Occipital lobe (tissue), 3 donors: ENCODE measurements at places on chromosomes 3 and 15. TPM values are rescaled to one million over a fixed set of nuclear protein-coding genes. Genes with fewer than 3 reads are reported as not detected.

P3H2 gene
- 2.8 TPM for total RNA-seq

RAB5A gene
- total RNA-seq = 62.9 TPM

MYZAP gene
- 1.1 TPM for total RNA-seq

PLCL2 gene
- total RNA-seq = 128 TPM

CCDC54 gene
- total RNA-seq = 0.16 TPM

ITGA11 gene
- 0.62 TPM for total RNA-seq

AHSG gene
- total RNA-seq = 0.47 TPM

CCR9 gene
- total RNA-seq = 0.16 TPM

CSTA gene
- not detected for total RNA-seq

FGF7 gene
- total RNA-seq = 0.31 TPM

DNAH1 gene
- total RNA-seq = 1.6 TPM

HYKK gene
- total RNA-seq = 1.2 TPM

ADAMTS7 gene
- total RNA-seq = 5.9 TPM

PPCDC gene
- 7.2 TPM for total RNA-seq

COMMD2 gene
- 126 TPM for total RNA-seq

PYGO1 gene
- 44.0 TPM for total RNA-seq

OR5K2 gene
- not detected for total RNA-seq

ADAMTS9 gene
- 17.3 TPM for total RNA-seq

IL12A gene
- total RNA-seq = 0.47 TPM

BCHE gene
- total RNA-seq = 15.1 TPM

CAPN3 gene
- total RNA-seq = 1.1 TPM

CKMT1B gene
- 6.7 TPM for total RNA-seq

CHRNA7 gene
- total RNA-seq = 4.4 TPM

STAB1 gene
- 14.8 TPM for total RNA-seq

STRA6 gene
- 2.3 TPM for total RNA-seq
